ENCODE measurements at places on chromosomes 16 and 17.

DNA sequence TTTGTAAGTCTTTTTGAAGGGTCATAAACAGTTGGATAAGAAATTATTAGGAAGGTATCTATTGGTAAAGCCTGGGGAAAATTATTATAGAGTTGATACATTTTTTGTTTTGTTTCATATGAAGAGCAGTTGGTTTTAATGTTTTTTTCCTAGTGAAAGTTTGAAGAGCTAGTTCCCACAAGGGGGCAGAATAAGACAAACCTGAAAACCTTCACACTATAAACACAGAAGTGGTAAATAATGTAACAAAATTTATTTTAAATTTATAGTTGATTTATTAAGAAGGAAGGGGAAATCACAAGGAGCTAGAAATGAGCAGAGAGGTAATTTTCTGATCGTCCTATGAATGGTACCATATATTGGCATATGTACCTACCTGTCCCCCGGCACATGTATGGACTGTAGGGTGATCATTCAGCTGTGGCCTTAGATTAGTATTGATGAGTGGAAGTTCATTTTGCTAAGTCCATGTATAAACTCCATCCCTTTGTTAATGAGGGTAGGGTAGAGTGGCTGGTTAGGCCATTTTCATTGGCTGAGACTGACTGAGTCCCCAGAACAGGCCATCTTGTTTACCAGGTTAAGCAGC lies 116.3 kb downstream of the TANC2 start:
- peak; percentile 18 for DNase-seq

DNA sequence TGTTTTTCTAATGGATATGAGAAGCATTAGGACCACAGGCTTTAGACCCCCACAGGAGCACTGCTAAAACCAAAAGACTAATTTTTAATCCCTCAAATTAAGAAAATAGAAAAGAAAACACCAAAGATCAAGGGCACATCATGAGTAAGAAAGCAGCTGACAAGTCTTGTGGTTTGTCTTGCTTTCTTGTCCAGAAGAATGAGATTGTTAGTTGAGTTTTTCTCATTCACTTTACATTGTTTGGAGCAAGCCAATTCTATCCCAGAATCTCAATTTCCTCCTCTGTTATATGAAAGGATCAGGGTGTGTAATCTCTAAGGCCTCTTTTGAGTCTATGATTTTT lies 899.0 kb downstream of the KCNJ2 start:
- DNase-seq: no peak

GRCh38 chr17:70292366-70292765 lies 123.0 kb downstream of the KCNJ2 start:
- no peak for DNase-seq

- DNase-seq: no peak
These were observed 19.9 kb upstream of the OSGIN1 start for GRCh38 chr16:83932955-83933673.

- DNase-seq: no peak
These were observed 1.2 kb downstream of the MMP15 start for GRCh38 chr16:58026705-58027160.

GRCh38 chr16:50862818-50863643 lies 121.1 kb downstream of the CYLD start:
- DNase-seq: no peak

GRCh38 chr16:77306075-77306474 lies 106.9 kb downstream of the SYCE1L start:
- no peak for DNase-seq

GRCh38 chr17:81831957-81832607 lies 1.0 kb downstream of the MCRIP1 start:
- peak; percentile 52 for DNase-seq

- peak; percentile 87 for DNase-seq
These were observed 20.8 kb upstream of the ZFHX3 start for GRCh38 chr16:73068541-73069401.

DNA sequence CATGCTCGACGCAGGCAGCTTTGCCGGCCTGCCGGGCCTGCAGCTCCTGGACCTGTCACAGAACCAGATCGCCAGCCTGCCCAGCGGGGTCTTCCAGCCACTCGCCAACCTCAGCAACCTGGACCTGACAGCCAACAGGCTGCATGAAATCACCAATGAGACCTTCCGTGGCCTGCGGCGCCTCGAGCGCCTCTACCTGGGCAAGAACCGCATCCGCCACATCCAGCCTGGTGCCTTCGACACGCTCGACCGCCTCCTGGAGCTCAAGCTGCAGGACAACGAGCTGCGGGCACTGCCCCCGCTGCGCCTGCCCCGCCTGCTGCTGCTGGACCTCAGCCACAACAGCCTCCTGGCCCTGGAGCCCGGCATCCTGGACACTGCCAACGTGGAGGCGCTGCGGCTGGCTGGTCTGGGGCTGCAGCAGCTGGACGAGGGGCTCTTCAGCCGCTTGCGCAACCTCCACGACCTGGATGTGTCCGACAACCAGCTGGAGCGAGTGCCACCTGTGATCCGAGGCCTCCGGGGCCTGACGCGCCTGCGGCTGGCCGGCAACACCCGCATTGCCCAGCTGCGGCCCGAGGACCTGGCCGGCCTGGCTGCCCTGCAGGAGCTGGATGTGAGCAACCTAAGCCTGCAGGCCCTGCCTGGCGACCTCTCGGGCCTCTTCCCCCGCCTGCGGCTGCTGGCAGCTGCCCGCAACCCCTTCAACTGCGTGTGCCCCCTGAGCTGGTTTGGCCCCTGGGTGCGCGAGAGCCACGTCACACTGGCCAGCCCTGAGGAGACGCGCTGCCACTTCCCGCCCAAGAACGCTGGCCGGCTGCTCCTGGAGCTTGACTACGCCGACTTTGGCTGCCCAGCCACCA lies 9.7 kb downstream of the VASN start:
- no peak for DNase-seq

DNA sequence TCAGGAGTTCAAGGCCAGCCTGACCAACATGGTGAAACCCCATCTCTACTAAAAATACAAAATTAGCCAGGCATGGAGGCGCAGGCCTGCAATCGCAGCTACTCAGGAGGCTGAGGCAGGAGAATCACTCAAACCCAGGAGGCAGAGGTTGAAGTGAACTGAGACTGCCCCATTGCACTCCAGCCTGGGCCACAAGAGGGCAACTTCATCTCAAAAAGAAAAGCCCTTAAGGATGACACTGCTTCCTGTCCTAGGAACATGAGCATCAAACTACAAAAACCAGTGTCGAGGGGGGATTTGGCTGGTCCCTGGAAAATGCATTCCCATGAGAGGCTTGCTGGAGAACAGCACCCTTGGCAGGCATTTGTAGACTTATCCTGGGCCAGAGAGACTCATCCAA lies 449.5 kb upstream of the PSMD7 start:
- DNase-seq: no peak

DNA sequence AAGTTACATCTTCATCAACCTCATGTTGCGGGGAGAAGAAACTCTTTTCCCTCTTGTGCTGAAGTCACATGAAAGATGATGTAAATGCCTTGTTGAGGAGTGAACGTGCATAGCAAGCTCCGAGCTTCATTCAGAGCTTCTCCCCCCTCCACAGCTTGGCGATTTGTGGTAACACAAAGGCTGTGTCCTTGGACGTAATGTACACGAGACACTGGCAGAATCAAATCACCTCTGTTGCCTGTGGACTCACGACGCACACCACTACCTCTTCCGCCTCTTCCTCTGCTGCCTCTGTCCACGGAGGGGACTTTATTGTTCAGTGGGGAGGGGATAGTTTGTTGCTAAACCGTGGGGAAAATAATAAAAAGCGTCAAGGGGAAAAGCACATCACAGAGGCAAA lies 54.9 kb upstream of the CHMP6 start:
- no peak for DNase-seq

DNA sequence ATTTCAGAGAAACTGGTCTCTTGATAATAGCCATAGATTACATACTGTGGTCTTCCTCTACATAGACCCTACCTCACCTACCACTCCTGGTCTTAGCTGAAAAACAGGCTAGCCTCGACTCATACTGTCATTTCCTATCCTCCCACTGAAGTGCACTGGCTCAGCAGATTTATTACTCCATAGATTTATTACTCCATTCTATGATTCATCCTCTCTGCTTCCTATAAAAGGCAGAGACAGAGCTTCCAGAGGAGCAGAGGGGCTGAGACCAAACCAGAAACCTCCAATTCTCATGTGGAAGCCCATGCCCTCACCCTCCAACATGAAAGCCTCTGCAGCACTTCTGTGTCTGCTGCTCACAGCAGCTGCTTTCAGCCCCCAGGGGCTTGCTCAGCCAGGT lies at the start of gene CCL7:
Gene CCL7 (plus strand): TSS at position 253 of the 400 bp plus-strand sequence. CDS start 70 bp downstream, at position 323.
- peak; percentile 19 for DNase-seq

DNA sequence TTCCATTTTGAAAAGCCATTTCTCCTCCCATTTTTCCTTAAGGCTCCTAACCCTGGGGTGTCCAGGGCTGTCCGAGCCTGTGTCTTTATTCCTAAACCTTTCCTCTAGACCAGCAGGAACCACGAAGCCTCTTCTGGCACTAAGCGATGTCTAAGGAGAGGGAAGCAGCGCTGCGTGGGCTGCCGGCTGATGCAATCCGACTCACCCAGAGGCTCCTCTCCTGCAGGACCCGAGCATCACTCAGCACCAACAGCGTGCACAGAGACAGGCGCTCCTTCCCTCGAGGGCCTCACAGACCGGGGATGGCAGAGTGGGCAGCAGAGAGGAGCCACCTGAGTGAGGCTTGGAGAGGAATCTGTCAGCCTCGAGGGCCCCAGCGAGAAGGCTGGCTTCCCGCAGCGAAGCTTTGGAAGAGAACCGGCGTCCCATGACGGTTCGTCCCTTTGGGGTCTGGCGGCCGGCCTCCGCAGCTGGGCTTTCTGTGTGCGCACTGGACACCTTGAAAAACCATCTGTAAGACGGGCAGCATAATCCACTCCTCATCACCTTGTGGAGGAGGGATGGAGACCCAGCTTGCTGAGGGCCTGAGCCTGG lies 174.3 kb downstream of the FOXL1 start:
- DNase-seq: no peak

DNA sequence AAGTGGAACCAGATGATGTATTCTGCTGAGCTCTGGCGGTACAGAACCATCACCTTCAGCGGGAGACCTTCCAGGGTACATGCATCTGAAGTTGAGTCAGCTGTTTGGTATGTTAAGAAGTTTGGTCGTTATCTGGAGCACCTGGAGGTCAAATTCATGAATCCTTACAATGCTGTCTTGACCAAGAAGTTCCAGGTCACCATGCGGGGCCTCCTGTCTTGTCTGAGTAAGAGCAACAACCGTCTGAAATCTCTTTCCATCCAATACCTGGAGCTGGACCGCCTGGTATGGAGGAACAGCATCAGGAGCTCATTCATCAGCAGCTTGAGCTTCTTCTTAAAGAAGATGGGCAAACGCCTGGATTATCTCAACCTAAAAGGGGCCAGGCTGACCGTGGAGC lies 4.0 kb downstream of the FBXO39 start:
- no peak for DNase-seq

DNA sequence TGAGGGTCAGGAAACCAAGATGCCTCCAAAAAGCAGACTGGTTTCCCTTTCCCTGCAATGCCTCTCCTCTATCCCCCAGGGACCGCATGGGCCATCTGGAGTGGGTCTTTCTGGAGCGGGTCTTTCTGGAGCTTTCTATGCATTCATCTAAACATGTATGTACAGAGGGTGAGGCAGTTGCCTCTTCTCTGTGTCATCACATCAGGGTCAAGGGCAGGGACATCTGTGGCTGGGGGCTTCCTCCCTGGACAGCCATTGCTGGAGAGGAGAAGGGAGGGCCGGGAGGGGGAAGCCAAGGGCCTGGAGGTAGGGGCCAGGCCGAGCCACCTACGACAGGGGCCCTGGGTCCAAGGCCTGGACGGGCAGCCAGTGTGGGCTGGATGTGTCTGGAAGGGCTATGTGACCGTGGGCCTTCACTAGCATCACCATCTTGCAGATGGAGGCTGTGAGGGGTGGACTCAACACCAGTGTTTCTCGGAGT lies 840 bp downstream of the ADCY7 start:
- DNase-seq: no peak

GRCh38 chr17:78992542-78993212 lies 13.0 kb upstream of the LGALS3BP start:
- DNase-seq: no peak

DNA sequence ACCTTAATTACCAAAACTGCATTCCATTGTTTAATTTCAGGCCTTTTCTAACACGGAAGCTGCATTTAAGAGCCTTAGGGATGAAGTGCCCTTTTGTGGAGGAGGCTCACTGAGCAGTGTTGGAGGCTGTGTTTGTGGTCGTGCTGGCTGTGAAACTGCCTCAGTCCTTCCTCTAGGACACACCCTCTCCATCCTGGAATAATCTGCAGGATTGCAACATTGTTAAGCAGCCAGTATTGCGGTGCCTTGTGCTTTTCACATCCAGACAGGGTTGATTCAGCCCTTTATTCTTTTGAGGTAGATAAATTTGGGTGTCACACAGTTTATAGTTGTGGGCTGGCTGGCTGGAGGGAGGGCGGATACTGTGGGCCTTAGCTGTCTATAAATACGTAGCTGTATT lies 141.6 kb downstream of the CDRT15L2 start:
- no peak for DNase-seq

DNA sequence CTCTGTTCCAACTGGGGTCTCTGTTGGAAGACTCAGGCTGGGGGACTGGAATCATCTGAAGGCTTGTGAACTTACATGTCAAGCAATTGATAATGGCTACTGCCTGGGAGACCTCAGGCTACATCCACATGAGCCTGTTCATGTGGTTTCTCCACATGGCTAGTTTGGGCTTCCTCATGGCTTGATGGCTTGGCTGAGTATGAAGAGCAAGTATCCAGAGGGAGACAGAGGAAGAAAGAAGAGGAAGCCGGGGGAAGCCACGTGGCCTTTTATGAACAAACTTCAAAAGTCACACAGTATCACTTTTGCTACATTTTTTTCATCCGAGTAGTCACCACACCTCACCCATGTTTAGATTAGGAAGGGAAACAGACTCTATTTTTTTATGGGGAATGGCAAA lies 158.9 kb downstream of the TRIM37 start:
- DNase-seq: no peak

DNA sequence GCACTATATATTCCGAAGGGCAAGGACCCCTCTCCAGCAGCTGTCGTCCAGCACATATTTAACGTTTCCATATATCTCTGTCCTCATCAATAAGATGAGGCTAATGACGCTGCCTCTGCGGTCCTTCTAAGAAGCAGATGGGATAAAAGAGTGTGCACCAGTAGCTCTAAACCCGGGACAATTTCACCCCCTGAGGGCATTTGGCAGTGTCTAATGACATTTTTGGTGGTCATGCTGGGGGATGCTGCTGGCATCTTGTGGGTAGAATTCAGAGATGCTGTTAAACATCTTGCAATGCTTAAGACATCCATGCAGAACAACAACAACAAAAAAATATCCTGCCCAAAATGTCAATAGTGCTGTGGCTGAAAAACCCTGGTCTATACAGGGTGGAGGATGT lies 372.9 kb downstream of the CDH13 start:
- DNase-seq: no peak

- no peak for DNase-seq
These were observed 32.0 kb downstream of the SOX8 start for GRCh38 chr16:1013593-1013900.

DNA sequence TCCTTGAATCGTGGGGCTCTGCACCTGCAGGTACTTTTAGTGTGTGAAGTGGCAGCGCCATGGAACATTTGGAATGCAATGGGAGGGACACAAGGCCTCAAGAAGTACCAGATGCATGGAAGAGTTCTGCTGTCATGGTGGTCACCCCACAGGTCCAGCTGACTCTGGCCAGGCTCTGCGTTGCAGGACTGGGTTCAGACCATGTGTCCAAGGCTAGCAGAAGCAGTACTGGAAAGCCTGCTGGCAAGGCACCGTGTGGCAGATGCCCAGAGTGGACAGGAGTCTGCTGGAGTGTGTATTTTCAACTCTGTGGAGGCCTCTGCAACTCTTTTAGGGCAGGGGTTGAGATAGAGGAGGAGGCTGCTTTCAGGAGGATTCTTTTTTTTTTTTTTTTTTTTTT lies 2.1 kb downstream of the PIPOX start:
- DNase-seq: no peak

All from AG08395 (cell line).